ENCODE measurements at places on chromosomes 5 and 9.

- DNase-seq, result no peak
Measured at GRCh38 chr5:181217111-181217802, 5.8 kb upstream of the TRIM41 start.

DNA sequence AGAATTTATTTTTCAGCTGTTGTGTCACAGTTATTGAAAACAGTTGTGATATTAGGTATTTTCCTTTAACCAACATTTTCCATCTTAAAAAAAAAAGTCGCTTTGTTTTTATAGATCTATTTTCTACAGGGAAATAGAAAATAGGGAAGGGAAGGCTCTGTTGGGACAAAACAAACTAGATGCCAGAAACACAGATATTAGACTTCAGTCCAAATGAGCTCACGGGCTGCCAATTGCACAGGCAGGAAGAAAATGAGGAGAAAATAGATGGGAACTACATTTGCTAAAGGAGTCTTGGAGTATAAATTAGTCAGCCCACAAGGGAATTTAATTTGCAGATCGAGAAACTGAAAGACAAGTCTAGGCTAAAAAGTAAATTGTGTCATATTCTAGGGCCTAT, 21.4 kb upstream of the ISOC1 start:
- no peak for DNase-seq

GRCh38 chr5:94442991-94443390, 175.4 kb downstream of the KIAA0825 start:
- no peak for DNase-seq

GRCh38 chr5:36815871-36816270, 60.7 kb upstream of the NIPBL start:
- no peak for DNase-seq

DNA sequence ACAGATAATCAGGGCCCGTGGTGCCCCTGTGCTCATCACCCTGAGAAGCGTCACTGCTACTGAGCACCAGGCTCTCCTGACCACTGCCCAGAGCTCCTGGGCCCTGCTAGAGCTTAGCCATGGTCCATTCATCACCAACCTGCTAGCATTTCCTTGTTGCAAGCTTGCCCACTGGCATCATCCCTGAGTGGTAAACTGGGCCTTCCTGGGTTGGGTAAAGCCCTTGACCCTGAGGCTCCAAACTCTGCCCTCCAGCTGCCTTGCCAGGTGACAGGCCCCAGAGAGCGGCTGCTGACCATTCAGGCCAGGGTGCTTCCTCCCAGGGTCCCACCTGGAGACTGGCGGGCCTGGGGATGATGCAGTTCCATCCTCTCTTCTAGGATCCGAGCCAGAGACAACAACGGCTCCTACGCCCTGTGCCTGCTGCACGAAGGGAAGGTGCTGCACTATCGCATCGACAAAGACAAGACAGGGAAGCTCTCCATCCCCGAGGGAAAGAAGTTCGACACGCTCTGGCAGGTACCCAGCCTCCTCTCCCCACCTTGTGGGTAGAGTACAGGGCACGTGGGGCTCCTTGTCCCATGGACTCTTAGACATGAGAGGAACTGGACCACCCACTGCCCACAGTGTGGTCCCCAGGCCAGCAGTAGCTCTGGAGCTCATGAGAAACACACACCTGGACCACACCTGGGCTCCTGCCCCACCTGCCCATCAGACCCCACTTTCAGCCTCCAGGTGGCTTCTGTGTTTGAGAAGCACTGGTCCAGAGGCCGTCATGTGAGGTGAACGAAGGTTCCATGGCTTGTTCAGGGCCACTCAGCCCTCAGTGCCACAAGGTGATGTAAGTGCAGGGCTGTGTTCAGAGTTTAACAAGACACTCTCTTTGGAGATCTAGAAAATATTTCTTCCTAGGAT, 60.5 kb downstream of the SYK start:
- DNase-seq, result no peak

GRCh38 chr9:135198586-135199285, 111.3 kb downstream of the OLFM1 start:
- no peak for DNase-seq

- DNase-seq, result no peak
Measured at GRCh38 chr9:96107436-96107835, 194.5 kb downstream of the HSD17B3 start.

GRCh38 chr9:103649086-103649485, 445.0 kb upstream of the SMC2 start:
- DNase-seq, result no peak

DNA sequence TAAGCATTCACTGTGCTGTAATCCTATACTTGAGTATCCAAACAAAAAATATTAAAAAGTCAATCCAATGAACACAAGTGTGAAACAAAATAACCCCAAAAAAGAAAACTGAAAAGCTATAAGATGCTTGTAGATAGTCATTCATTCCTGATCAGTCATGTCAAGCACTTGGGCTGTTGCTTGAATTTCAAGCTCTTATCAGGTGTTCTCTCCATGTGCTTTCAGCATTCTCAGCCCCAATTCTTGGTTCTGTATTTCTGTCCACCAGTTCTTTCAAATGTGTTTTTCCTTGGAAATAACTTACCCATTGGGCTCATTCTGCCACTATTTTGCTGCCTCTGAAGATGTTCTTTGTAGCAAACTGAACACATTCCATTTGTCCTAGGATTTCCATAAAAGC, 4.7 kb downstream of the ZFAND5 start:
- no peak for DNase-seq

- no peak for DNase-seq
Measured at GRCh38 chr5:111498346-111498745, 14.0 kb downstream of the STARD4 start.

- DNase-seq, result no peak
Measured at GRCh38 chr5:121006217-121006616, 542.1 kb downstream of the PRR16 start.

- DNase-seq, result no peak
Measured at GRCh38 chr9:33698267-33698666, 97.1 kb upstream of the PRSS3 start.

- no peak for DNase-seq
Measured at GRCh38 chr5:172002310-172002709, 4.1 kb downstream of the FBXW11 start.

DNA sequence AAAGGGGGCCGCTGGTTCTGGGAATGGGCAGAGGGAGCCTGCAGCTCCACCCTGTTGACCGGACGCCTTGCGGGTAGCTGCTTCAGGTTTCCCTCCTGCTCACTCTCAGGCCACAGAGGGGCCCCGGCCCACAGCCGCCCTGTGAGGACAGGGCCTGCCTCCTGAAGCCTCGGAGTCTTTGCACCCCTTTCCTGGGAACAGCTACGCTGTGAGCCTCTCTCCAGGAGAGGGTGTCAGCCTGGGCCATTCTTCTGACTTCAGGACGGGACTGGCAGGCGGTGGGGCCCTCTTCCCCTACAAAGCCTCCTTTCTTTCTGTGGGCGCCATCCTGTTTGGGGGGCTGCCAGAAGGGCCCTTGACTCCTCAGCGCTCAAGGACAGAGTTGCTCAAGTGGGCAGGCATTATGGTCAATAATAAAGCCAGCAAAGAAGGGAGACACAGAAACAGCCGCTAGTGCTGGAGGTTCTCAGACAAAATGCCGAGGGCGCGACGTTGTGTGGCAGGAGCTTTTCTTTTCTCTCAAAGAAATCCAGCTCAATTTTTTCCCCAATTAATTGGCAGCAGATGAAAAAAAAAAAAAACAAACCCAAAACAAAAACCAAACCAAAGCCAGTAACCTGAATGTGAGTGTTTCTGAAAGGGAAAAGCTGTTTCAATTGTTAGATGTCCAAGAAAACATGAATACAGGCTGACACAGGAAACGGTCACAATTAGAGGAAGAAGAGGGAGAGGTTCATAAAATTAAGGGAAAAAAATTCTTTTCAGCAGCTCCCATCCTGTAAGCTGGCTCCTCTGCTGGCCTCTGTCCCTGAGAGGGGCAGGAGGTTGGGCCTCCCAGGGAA, 12.8 kb upstream of the SLC25A51 start:
- DNase-seq, result no peak

GRCh38 chr5:10844016-10844415, 83.0 kb upstream of the DAP start:
- no peak for DNase-seq

- DNase-seq, result no peak
Measured at GRCh38 chr5:360257-361027, 38.9 kb downstream of the AHRR start.

GRCh38 chr9:129746092-129746777, 6.6 kb downstream of the PTGES start:
- DNase-seq, result no peak

- DNase-seq, result peak; percentile 26
Measured at GRCh38 chr9:116737152-116737546, 50.0 kb downstream of the TRIM32 start.

DNA sequence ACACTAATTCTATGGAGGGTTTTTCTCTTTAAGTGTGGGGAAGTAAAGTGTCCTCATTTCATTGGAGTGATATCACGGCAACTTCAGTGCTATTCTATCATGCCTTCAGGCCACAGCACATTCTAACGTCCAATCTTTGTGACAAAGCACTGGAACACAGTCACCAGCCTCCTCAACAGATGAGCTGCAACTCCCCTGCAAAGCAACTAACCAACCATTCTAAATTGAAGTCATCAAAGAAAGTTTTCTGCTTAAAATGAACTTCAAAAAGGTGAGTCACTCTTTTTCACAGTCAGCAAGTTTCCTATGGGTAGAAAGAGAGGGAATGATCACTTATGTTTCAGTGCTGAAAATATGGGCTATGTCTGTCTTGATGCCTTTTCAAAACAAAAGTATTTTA, 190.8 kb downstream of the ELAVL2 start:
- no peak for DNase-seq

DNA sequence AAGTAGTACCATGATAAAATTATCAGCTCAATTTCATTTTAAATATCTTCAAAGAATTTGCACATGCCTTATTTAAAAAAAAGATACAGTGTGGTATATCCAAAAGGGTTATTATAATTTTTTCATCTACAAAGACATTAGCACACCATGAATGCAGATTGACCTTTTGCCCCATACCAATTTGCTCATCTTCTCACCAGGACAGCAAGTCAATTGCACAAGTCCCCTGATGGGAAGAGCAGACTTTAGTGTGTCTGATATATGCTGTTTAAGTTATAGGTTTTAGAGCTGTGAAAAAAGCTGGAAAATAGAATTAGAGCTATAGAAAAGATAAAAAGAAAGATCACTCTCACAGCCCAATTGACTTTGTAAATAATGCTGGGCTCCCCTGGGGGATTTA, 325.8 kb upstream of the CDH6 start:
- DNase-seq, result no peak

DNA sequence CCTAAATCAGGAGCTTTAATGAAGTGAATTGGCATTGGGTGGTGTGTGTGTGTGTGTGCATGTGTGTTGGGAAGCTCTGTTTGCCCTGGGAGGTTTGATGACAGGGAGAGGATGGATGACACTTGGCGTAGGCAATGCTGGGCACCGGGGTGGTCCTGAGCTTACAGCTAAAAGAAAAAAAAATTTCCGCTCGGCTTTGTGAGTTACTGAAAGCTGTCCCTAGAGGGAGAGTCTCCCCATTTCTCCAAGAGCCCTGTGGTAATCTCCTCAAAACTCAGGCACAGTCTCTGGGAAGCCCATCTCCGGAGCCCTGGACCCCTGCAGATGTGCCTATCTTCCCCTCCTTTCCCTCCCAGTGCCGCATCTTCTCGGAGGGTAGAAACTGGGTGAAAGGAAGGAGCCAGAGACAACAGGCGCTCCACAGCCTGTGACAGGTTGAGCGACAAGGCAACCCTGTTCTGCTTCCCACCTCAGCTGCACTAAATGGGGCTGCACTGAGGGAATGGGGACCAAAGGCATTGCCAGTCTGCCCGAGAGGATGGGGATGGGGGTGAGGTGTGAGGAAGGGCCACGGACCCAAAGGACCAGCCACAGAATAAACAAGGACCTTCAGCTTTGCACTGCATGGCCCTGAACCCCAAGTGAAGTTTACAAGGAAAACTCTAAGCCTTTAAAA, 35.8 kb upstream of the TIFAB start:
- no peak for DNase-seq

GRCh38 chr9:91712811-91713210, 237.2 kb downstream of the ROR2 start:
- DNase-seq, result no peak

- no peak for DNase-seq
Measured at GRCh38 chr9:103152473-103152872, 157.3 kb downstream of the CYLC2 start.

- DNase-seq, result no peak
Measured at GRCh38 chr9:137506274-137506673, 43.9 kb downstream of the PNPLA7 start.

GRCh38 chr9:37575921-37576721, at the start of gene FBXO10:
FBXO10 (minus strand) TSS chr9:37576380; CDS start chr9:37541768, 34,612 bp downstream.
- DNase-seq, result no peak

- DNase-seq, result no peak
Measured at GRCh38 chr5:119072496-119072895, 1.6 kb downstream of the DMXL1 start.

- no peak for DNase-seq
Measured at GRCh38 chr5:159310511-159310910, 19.8 kb downstream of the IL12B start.

- DNase-seq, result no peak
Measured at GRCh38 chr5:35228310-35228709, 2.0 kb downstream of the PRLR start.

DNA sequence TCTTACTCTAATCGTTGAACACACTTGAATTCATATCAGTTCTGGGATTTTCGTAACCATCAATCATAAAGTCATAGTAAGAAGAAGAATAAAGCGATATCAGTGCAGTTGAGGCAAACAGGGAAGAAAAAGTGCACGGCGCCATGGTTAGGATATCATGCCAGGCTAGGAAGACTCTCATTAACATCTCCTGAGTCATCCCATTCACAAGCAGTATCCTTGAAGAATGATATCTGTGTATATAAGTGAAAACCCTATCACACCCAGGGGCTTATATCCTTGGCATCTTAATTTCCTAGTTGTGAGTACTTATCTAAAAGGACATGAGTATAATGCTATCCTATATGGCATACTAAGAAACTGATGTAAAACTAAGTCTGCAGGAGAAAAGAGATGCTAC, 38.6 kb downstream of the NFIB start:
- no peak for DNase-seq

- DNase-seq, result peak; percentile 73
Measured at GRCh38 chr5:53019320-53019719, 30.2 kb downstream of the ITGA2 start.

- DNase-seq, result no peak
Measured at GRCh38 chr9:130242270-130243014, 23.1 kb upstream of the HMCN2 start.

Measured in epithelial cell of prostate (primary cell).